ENCODE measurements at places on chromosomes 12 and 14. TPM values are rescaled to one million over a fixed set of nuclear protein-coding genes. Genes with fewer than 3 reads are reported as not detected.
A peak's percentile ranks its signal among the peaks of the same experiment; 100 is the strongest.

GRCh38 chr14:20455355-20456300, 602 bp downstream of the APEX1 start:
- DNase-seq: no peak

GRCh38 chr14:57533214-57533613, 39.6 kb upstream of the CCDC198 start:
- peak; percentile 28 for DNase-seq

DNA sequence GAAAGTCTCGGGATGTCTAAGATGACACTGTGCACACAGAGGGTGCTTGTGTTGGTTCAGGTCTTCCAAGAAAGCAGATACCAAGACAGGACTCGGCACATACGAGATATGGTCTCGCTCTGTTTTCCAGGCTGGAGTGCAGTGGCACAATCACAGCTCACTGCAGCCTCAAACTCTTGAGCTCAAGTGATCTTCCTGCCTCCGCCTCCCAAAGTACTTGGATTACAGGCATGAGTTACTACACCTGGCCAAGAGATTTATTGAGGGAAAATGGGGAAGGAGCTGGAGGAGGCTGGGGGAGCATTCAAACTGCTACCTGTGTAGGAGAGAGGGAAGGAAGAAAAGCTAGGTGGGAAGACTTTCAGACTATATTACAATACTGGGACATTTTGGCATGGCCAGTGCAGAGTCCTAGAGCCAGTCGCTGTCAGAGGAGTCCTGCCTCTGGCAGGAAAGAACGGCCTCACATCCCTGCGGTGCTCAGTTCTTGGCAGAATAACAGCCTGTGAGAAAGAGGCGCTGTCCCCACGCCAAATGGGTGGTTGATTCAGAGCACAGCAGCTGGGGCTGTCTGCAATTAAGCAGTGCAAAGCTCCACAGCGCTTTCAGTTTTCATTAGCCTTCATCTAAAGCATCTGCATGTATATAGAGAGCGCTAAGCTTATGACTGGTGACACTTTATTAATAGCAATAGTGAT, 18.3 kb downstream of the SLC17A8 start:
- DNase-seq: peak; percentile 79

The TAS2R7 gene
- total RNA-seq: not detected

The NFATC4 gene
- 17.0 TPM for total RNA-seq

DNA sequence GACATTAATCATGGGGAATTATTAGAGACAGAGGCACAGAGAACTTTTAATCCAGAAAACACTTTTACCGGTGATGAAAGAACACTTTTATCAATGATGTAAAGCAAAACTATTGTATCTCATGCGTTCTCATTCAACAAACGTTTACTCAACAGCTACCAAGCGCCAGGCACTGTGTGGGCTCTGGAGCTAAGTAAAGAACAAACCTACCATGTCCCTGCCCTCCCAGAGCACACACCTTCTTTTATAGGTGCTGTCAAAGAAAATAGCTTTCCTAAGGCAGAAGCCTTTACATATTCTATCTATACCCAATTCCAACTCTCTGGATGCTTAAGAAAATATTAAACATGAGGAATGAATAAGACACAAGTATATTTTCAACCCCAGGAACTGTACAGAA, 91.1 kb downstream of the FOXN3 start:
- DNase-seq: no peak

- DNase-seq: peak; percentile 24
Observed at GRCh38 chr12:84911271-84912197, 1.1 kb downstream of the SLC6A15 start.

The GPR68 gene
- not detected for total RNA-seq

The KRT73 gene
- not detected for total RNA-seq
